ENCODE measurements at places on chromosomes 1 and 21.

DNA sequence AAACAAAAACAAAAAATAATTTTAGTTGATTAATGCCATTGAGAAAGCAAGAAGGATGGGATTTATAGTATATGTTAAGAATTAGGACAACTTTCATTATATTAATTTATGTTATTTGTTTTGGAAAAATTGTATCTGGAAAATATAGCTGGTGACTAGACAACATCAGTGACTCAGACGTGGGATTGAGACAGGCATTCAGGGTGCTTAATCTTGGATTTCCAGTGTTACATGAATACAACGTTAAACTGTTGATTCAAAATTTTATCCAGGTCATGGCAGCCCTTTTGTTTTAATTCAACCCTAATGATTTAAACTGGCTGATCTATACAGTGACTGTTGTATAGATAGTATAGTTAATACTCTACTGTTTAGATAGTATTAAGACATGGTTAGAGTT lies 827.1 kb upstream of the B3GALT2 start:
- DNase-seq, result no peak

- no peak for DNase-seq
These were observed 22.4 kb upstream of the EXO1 start for GRCh38 chr1:241825581-241825980.

- peak; percentile 94 for DNase-seq
These were observed at the start of gene TBX15 for GRCh38 chr1:118988186-118989005. Gene TBX15 (minus strand): TSS chr1:118988343. CDS start chr1:118987795, 548 bp downstream.

- no peak for DNase-seq
These were observed 473 bp upstream of the BRDT start for GRCh38 chr1:91948501-91949355.

- DNase-seq, result peak; percentile 41
These were observed 744 bp upstream of the WDR26 start for GRCh38 chr1:224435318-224435763.

DNA sequence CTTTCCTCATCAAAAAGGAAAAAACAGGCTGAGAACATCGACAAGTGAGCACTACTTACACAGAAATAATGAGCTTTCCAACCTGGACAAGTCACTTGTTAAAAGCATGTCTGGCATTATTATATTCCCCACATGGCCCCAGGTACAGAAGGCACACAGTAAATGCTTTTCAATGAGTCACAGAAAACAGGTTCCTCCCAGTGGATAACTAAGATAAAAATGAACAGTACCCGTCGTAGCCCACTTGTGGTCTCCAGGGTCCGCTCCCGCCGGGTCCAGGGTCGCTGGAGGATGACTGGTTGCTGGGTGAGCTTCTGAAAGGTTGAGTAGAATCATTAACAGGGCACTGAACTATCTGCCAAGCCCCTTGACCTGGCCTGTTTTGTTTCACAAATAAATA lies 186.6 kb downstream of the SIPA1L2 start:
- DNase-seq, result no peak

GRCh38 chr1:30786264-30786991 lies 28.9 kb upstream of the LAPTM5 start:
- no peak for DNase-seq

GRCh38 chr1:150813028-150813707 lies 5.1 kb upstream of the CTSK start:
- peak; percentile 66 for DNase-seq

GRCh38 chr1:173222149-173223030 lies 15.3 kb upstream of the TNFSF4 start:
- no peak for DNase-seq

- DNase-seq, result no peak
These were observed 205.3 kb downstream of the DAB1 start for GRCh38 chr1:57218487-57219079.

GRCh38 chr1:5973771-5974170 lies 18.5 kb downstream of the NPHP4 start:
- no peak for DNase-seq

GRCh38 chr1:185741551-185741950 lies 7.4 kb downstream of the HMCN1 start:
- no peak for DNase-seq

- DNase-seq, result peak; percentile 52
These were observed 76.3 kb downstream of the TOMM20 start for GRCh38 chr1:235052067-235053008.

DNA sequence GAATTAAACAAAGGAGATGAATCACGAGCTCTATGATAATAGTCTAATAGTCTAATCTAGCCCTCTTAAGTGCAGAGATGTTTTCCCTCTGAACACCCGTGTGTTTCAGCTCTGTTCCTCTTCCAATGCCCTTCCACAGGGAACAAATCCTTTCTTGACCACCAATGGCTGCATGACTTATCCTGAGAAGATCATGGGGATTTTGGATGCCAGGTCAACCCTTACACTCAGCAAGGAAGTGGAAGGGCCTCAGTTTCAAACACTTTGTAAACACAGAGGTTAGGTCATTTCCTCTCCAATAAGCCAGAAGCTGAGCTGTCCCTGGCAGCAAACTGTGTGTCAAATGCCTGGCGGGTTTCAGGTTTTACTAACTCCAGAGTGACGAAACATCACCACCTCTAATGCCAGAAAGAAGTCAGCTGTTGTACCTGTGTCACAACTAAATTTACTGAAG lies 200.0 kb downstream of the GABPA start:
- DNase-seq, result peak; percentile 54

GRCh38 chr1:39508857-39509305 lies 17.4 kb downstream of the BMP8A start:
- peak; percentile 59 for DNase-seq

DNA sequence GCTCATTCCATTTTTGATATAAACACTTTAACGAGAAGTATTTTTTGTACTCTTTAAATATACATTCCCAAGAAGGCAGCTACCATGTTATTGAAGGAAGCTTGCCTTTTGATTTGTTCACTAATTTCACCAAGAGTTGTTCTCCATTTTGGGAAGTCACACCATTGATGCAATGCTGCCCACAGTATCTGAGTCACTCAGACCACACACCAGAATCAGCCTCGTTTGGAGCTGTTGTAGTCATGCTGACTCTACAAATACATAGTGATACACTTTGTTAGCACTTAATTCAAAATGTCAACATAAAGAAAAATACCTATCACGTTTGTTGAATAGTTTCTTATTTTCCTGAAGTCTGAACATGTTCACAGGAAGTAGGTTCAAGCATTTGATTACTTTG lies 78.7 kb downstream of the PAPPA2 start:
- no peak for DNase-seq

GRCh38 chr1:51734896-51735745 lies 118.2 kb downstream of the OSBPL9 start:
- no peak for DNase-seq

DNA sequence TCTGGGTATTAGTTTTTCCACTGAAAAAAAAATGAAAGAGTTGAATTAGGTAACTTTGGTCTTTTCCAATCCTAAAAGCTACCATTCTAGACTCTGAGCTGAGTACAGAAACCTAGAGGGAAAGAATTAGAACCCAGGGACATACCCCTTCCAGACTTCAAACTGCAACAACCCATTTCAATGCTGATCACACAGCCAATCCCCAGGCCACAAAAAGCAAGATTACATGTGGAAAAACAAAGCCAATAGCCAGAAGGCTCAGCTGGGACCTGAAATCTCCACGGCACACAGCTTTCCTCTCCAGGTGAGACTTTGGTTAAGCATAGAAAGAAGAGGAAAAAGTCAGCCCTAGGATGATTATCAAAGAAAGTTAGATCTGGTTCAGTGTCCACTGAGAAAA lies 88.8 kb downstream of the JAK1 start:
- no peak for DNase-seq

DNA sequence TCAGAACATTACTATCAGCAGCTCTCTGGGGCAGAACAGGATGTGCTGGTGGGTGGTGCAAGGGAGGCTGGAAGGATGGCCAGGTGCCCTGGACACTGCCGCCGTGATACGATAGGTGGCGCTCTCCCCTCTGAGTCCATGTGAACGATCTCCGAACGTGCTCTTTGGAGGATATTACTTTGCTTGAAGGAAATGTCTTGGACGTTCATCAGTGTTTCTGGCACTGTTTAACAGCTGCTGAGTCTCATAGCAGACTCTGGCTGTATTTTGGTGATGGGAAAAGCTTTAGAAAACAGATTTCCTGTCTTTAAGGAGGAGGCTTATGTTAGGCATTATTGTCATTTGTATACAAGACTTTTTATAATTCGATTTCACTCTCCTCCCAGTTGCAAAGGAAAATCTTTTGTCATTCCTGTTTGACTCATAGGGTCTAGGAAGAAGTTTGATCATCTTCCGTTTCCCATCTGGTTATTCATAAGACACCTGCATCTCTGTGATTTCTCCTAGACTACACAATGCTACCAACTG lies 386.2 kb upstream of the ADGRL2 start:
- DNase-seq, result peak; percentile 86

GRCh38 chr1:109025694-109026093 lies 16.2 kb downstream of the WDR47 start:
- DNase-seq, result no peak

GRCh38 chr1:18849261-18849711 lies 10.2 kb downstream of the TAS1R2 start:
- peak; percentile 62 for DNase-seq

DNA sequence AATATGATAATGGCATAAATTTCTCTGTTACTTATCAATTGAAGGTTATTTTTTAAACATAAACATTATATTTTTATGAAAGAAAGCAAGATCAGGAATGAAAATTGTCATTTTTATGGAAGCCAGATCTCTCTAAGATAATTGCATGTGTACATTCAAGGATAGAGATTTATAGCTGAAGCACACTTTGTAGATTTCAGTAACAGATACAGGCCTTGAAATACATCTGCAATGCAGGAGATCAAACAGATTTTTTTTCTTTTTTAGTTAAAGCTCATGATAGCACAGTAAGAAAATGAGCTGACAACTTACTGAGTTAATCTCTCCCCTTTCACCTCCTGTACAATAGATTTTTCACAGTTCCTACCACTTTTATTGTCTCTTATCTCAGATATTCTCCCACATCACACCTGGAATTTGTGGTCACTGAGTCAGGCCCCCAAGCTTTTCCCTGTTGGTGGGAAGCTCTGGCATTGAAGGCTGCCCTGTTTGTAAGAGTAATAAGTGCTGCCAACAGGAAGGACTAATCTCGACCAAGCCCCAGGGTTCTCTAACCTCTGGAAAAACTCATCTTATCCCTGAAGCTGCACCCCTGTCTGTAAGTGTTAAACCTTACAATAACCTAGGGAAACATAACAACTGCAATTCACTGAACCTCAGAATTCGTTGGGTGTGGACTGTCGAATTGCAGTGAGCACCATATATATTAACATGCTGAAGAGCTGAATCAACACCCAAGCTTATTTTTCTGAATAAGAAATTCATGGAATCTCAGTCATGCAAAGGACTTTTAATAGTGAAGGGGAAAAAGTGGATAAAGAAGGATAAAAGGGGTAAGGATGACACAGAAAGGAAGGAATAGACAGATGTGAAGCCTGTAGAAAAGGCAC lies 599.0 kb downstream of the LMO4 start:
- no peak for DNase-seq

DNA sequence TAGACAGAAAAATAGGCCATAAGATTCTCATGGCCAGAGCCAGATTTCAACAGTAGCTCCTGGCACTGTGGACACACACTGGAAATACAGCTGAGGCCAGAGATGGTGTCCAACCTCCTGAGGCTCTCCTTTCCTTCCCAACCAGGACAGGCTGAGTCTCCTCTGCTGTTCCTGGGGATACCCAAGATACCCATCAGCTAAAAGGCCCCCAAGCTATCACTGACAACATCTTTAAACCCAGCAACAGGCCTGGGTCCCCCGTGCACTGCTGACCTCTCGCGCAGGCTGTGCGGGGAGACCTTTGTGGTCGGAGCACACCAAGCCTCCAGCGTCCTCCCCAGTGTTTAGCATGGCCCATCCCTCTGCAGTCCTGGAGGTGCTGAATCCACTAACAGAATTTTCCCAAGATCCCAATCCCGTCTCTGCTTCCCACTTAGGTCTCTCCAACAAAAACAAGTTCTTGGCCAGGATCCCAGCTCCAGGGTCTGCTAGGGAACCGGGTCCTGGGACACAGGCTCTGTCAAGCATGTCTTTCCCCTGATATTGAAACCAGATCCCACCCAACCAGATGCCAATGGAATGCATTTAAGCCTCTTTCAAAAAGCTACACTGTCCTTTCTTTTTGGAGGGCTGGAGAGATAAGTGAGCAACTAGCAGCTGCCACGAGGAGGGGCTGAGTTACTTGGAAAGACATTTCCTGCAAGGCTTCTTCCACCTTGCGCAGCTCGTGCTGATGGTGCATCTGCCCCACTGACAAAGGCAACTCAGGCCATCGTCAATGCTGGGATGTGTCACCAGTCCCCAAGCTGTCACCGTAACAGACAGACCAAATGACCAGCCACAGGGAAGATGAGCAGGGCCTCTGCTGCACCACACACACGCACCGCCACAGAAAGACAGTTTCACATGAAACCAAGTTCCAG lies 73.2 kb downstream of the BCAR3 start:
- DNase-seq, result peak; percentile 67

- DNase-seq, result no peak
These were observed 52.8 kb downstream of the FMO4 start for GRCh38 chr1:171366816-171367215.

- peak; percentile 69 for DNase-seq
These were observed 69.0 kb downstream of the DHRS3 start for GRCh38 chr1:12548973-12549459.

GRCh38 chr1:223747838-223748335 lies 35.5 kb downstream of the CAPN2 start:
- no peak for DNase-seq

DNA sequence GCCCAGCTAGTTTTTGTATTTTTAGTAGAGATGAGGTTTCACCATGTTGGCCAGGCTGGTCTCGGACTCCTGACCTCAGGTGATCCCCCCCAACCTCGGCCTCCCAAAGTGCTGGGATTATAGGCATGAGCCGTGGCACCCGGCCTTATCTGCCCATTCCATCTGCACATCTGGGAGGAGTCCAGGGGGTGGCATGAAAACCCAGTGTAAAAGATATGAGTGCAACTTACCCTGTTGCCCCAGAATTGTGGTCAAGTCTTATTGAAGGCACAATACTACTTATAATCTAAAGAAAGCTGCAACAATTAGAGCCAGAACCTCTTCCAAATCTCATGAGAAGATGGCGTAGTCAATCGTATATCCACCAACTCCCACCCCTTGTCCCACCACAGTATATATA lies 18.4 kb downstream of the CTXND2 start:
- DNase-seq, result no peak

- DNase-seq, result no peak
These were observed 69.6 kb upstream of the SGIP1 start for GRCh38 chr1:66464351-66464750.

DNA sequence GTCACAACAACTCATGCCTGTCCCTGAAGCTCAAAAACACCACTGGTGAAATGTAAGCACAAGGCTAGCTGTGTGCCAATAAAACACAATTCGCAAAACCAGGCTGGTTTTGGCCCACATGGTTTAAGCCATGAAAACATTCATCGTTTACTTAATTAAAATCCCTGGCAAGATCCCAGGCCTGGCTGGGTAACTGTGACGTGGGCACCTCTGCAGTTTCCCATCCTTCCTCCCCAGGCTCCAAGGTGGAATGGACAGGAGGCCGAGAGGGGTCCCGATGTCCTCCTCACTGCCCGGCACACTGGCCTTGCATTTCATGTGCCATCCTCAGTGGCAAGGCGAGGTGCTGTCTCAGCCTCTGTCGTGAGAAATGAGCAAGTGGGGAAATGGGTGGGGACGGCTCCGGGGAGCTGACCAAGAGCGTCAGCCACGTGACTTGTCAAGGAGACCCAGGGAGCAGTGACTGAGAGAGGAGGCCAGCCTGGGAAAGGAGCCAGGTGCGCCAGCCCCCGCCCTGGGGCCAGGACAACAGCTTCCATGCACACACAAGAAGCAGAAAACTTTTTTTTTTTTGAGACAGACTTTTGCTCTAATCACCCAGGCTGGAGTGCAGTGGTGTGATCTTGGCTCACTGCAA lies 153.1 kb upstream of the RAB4A start:
- peak; percentile 63 for DNase-seq

Measured in left hindlimb (tissue), 1 donor.